Left ventricle myocardium inferior (tissue), 1 donor: ENCODE measurements at places on chromosomes 2 and 18. TPM values are rescaled to one million over a fixed set of nuclear protein-coding genes. Genes with fewer than 3 reads are reported as not detected.

The LONRF2 gene
- total RNA-seq, result 19.0 TPM

The NEU2 gene
- not detected for total RNA-seq

The CASP8 gene
- total RNA-seq, result 3.7 TPM

The TMEM178A gene
- total RNA-seq, result 3.6 TPM

- DNase-seq, result no peak
These were observed 377.2 kb upstream of the LRATD1 start for GRCh38 chr2:14255135-14255820.

DNA sequence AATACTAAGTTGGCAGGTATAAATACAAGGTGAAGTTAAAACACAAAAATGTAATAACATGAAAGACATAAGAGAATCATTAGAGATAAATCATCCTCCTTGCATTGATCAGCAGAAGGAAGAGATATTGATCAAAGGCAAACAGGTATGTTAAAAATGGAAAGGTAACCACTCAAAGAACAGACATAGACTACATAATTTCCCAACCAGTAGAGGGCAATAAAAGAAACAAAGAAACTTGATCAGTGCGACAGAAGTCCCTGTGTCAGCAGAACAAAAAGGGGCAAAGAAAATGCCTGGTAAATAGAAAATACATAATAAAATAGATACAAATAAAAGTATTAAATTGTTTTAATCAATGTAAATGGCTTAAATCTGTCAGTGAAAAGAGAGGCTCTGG lies 53.6 kb downstream of the FAM228A start:
- DNase-seq, result no peak

DNA sequence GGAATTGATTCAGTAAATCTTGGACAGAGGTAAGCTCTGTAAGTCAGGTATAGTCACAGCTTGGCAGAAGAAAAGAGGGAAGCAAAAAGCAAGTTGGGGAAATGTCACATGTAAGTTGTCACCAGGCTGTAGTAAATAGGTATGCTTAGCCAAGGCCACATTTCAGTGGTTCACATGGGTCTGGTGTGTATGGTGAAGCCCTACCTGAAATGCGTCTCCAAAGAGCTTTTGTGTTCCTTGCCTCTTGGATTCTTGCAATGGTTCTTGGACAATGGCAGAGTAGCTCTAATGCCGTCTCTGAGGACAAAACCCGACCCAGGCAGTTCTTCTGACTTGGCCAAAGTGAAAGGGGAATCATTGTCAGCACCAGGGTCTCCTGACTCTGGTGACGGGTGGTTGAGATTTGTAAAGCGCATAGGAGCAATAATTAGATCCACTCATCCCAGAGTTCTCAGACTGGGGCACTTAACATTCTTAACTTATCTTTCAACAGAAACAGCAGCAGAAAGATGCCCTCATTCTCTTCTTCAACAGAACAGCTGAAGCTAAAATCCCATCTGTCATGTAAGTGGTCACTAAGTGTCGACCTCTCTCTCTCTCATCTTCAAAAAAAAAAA lies 34.4 kb upstream of the RPL37A start:
- no peak for DNase-seq
